ENCODE measurements at places on chromosomes 2 and 18.

DNA sequence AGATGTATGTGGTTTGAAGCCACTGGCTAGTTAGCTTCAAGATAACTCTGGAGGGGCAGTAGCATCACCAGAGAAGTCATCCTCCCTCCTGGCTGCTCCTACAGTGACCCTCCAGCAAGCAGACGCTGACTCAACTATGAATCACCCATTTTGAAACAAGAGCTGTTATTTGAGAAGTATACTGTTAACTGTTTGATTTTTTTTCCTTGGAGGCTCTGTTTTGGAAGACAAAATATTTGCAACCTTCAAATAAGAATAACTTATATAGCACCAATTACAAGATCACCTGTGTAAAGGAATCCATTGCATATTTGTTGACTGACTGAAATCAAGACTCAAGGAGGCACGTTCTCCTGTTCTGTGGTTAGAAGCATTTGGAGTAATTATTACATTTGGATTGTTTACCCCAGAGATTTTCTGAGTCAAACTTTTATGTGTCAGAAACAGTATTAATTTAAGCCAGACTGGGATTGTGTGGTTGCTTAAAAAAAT lies 313.8 kb downstream of the MTX2 start:
- no peak for DNase-seq

DNA sequence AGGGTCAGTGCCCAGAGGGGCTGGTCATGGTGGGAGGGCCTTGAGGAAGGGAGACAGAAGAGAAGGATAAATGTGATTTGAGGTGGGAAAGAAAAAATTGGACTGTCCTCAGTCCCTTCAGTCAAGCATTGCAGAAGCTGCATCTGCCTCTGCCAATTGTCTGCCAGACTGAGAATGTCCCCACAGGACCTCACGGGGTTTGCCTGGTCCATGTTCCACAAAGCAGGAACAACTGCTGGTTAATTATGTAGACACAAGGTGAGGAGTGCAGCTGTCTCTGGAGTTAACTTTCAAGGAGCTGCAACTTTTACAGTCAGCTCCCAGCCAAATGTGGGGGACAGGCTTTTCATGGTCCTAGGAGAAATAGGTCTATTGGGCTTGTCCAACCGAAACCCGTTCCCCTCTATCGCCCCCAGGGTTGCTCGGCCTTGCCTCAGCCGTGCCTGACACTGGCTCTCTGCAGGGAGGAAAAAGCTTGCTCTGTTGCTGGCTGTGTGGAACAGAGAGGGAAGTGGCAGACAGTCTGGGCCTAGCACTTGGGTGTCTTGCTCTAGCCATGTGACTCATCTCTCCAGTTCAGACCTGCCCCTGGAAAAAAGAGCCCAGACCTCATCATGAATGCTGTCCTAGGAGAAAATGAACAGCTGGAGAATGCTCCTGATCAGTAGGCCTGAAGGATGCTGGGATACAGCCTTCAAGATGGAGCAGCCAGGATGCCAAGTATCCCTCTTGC lies 31.1 kb upstream of the PAX8 start:
- no peak for DNase-seq

- DNase-seq = no peak
Observed at GRCh38 chr2:12110481-12110880, 364.0 kb downstream of the LPIN1 start.

GRCh38 chr2:217899231-217900009 lies 103.4 kb downstream of the TNS1 start:
- peak; percentile 11 for DNase-seq

DNA sequence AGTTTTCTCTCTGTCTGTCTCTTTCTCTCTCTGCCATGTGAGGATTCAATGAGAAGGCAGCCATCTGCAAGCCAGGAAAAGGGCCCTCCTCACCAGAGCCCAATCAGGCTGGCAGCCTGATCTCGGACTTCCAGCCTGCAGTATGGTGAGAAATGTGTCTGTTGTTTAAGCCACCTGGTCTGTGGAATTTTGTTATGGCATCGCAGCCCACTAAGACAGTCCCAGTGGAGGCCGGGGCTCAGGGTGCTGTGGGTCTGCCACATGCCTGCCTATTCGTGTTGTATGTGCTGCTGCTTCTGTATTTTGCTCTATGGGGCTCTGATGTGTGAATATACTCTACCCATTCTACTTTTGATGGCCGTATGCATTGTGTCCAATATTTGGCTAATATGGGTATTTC lies 139.0 kb upstream of the HS6ST1 start:
- DNase-seq = no peak

DNA sequence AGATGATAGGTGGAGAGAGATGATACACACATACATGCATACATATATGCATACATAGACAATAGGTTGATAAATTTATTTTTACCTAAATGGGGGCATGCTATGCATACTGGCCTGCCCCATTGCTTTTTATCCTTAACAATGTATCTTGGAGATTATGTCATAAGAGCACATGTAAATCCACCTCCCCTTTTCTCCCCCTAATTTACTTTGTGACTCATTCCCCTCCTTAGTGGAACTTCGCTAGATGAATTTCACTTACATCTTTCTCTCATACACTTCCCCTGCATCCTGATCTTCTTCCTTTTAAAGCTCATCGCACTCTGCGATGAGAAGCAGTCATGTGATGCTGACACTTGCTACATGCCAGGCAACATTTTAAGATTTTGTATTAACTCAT lies 223.6 kb downstream of the C1D start:
- DNase-seq = no peak

- DNase-seq = no peak
Observed at GRCh38 chr2:122244598-122245229, 489.3 kb downstream of the TSN start.

- DNase-seq = peak; percentile 21
Observed at GRCh38 chr2:64591188-64591587, 62.5 kb downstream of the SERTAD2 start.

- DNase-seq = no peak
Observed at GRCh38 chr2:238689871-238690389, 158.0 kb upstream of the TWIST2 start.

DNA sequence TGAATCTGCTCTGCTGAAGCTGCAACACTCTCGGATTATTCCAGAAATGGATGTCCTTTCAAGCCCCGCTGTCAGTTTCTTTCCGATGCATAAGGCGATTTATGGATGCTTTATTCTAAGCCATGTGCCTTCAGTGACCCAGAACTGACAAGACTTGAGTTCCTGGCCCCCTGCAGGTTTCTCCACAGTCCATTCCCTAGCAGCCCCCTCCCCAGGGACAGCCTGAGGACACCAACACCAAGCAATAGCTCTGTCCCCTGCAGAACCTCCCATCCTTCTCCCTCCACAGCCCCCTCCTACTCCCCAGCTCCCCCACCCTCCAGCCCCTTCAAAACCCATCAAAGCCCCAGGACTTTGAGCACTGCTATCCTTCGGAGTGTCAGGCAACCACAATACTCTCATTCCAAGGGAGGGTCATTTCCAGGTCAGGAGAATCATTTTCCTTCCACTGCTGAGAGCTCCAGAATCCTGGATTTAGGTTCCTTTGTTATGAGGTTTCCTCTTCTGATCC lies 24.6 kb upstream of the SPP2 start:
- DNase-seq = no peak

DNA sequence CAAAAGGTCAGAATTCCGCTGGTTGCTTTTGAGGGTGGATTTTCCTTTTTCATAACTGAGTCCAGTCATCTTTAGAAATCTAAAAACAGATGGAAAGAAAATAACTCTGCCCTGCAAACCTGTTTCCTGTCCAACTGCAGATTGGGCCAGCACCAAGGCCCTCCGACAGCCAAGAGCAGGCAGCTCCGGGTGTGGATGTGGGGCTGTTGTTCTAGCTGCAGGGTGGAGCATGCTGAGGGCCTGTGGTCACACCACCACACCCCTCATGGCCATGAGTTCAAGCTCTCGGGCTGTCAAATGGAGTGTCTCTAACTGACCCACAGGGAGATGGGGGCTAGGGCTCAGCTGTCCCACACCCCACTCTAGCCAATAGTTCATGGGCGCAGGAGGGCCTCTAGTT lies 69.3 kb upstream of the BZW1 start:
- DNase-seq = no peak

GRCh38 chr2:173851141-173851641 lies 114.0 kb downstream of the SP3 start:
- DNase-seq = no peak

GRCh38 chr2:208657468-208657867 lies 250.9 kb downstream of the PTH2R start:
- DNase-seq = no peak

DNA sequence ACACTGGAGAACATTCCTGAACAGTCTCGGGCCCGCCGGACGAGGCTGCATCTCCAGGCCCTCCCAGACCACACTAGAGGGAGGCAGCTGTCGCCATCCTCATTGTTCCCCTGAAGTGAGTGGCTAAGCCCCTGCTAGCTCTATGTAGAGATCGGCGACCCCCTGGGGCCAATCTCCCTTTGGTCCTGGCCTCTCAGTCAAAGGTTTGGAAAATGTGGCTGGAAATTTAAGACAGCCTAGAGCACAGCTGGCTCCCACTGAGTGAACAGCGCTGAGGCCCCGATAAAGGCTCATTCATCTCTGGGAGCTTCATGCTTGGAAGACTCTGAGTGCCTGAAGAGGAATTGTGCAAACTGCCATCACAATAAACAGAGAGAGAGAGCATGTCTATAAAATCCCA lies 360.3 kb downstream of the CLIP4 start:
- no peak for DNase-seq
